ENCODE measurements at places on chromosomes 11 and 22.

- DNase-seq = no peak
Measured at GRCh38 chr11:45993531-45994001, 71.1 kb downstream of the LARGE2 start.

- DNase-seq = no peak
Measured at GRCh38 chr11:41309111-41309522, 150.3 kb downstream of the LRRC4C start.

DNA sequence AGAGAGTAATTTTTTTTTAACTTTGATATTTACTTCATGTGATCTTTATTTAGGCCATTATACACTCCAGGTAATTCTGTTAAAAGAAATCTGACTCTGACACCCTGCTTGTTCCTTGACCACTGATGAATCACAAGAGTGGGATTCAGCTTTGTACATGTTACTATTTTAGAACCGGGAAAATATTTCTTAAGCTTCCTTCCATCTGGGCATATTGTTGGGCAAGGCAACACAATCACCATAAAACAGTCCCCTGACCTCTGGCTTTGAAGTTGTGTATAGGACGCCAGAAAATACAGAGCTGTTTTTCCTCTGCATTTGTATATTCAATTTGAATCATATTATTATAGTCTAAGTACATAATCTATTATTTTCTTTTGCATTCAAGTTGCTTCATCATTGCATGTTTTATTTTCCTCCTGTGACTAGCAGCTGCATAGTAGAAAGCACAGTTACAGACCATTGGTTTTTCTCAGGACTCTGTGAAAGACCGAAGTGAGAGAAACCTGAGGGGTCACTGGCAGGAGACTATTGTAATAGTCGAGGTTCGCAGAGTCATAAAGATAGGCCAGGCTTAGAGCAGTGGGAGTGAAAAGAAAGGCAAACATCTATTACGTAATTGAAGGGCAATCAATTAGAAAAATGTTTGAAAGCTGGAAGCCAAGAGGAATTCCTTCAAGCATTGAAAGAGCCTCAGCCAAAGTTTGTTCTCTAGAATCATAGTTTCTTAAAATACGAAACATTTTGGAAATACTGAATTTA is 51.8 kb upstream of the SLC36A4 start:
- no peak for DNase-seq

DNA sequence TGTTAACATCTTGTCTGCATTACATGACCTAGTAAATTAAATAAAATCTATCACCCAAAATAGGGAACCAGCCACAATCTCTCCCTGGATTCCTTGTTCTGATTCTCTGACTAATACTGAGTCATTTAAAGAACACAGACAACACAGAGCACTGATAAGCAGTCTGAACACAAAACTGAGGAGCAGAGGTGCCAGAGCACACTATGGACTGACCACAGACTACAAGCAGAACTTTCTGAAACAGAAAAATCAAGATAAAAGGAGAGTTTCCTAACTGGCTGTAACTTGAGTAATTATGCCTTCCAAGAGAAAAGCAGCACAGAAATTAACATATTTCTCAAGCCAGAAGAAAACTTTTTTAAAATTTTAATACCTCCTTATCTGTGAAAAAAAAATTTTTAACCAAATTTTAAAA is 128.8 kb downstream of the SGSM3 start:
- no peak for DNase-seq

DNA sequence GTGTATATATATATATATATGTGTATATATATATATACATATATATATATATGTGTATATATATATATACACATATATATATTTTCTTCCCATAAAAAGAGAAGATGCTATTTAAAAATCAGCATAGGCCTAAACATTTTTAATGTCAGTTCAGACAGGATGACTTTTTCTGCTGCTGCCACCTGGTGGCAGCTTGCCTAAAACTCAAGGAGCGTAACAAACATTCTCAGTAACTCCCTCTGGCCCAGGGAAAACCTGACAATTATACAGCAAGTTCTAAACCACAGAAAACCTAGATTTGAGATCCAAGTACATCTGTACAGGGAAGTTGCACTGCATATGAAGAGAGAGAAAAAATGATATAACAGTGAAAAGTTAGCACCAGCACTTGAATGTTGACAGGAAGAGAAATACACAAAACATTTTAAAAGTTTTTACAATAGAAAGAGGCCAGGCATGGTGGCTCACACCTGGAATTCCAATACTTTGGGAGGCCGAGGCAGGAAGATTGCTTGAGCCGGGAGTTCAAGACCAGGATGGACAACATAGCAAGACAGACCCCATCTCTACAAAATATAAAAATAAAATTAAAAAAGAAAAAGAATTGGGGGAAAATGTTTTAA is 16.6 kb downstream of the OR8A1 start:
- peak; percentile 2 for DNase-seq

DNA sequence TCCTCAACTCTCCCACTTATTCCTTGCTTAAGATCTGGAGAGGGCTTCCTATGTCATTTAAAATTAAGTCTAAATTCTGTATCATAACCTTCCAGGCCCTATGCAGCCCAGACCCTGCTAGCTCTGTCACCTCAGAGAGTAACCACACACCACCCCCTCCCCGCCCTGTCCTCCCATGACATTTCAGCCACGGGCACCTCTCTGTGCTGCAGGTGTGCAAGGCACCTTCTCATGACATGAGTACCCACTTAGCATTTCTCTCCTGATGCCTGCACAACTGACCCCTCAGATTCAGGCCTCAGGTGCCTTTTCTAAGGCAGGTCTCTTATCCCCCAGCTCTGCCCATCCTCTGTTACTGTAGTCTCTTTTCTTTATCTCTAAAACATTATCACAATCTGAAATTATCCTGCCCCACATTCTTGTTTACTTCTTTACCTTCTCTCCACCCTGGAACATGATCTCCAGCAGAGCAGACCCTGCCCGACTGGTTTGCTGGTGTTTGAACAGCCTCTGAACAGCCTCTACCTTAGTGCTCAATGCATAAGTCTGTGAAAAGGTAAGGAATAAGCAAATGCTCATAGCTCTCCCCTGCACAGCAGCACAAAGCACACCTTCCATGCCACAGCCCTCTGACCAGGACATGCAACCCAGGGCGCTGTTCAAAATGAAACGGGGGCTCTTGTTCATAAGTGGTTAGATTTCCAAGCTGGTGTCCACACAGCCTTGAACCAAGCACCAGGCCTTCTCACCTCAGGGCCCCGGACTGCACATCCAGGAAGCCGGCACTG is 196.1 kb upstream of the B3GAT1 start:
- DNase-seq = no peak

DNA sequence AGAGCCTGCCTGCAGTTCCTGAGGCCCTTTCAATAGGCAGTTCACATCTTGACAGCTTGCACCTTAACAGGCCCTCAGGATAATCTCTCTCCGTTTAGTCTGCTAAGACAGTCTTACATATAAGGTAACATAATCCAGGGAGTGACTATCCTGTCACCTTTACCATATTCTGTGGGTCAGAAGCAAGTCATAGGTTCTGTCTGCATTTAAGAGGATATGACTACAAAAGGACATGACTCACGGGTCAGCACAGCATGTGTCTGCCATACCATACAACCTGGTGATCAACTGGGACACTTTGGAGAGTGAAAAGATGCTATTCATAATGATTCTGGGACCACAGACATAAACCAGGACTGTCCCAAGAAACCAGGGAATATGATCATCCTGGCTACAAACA is 611.1 kb downstream of the SOX6 start:
- no peak for DNase-seq

- DNase-seq = no peak
Measured at GRCh38 chr11:119993722-119994121, 144.2 kb downstream of the TRIM29 start.

- DNase-seq = no peak
Measured at GRCh38 chr11:62875698-62876478, 4.8 kb upstream of the SLC3A2 start.

- no peak for DNase-seq
Measured at GRCh38 chr22:20107471-20107901, 8.4 kb upstream of the RANBP1 start.

DNA sequence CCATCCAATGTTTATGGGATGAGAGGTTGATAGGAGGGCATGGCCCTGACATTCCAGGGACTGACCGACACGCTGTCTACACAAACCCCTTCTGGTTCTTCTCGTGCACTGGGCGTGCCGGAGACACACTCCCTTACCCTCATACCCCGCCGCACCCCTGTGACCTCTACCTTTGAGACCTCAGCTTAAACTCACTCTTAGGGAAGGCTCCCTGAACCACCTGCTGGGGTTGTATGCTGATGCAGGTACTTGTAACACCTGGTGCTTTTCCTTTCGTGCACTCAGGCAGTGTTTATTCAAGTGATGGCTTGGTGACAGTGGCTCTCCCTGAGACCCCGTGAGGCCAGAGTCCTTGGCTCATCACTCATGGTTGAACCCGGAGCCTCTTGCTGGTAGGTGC is 12.0 kb downstream of the PPARA start:
- no peak for DNase-seq

- DNase-seq = no peak
Measured at GRCh38 chr22:45308391-45308956, 1.3 kb upstream of the FAM118A start.

DNA sequence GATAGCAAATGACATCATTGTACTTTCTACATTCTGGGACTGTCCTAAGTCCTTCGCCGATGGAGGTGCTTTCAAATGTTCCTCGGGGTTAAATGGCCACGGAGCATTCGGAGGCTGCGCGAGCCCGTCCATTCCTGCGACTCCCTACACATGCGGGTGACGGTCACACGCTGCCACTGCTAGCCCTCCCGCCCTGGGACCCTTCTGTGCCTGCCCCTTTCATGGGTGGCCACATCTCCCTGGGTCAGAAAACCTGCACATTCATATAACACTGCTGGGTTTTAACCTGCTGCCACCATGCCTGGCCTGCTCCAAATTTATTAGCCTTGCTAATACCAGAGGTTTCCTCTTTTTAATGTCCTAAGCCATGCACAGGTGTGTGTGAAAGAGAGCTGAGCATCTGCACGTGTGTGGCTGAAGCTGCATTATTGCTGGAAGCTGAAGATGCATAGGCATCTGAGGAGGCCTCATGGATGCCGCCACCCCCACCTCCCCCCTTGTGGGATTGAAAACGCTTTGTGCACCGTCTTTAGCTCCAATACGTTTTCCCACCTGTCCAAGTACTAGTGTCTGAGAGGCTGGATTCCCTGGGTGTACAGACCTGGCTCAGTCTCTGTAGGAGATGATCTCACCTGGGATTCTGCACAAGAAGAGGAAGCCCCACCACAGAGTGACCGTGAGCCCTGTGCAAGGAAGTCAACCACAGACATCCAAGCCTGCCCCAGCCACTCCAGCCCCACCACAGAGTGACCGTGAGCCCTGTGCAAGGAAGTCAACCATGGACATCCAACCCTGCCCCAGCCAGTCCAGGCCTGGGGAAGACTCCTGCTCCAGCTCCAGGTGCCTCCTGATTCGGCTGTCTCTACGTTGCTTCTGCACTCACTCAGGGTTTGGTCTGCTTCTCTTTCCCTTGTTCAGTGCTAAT is 626.4 kb downstream of the BRD1 start:
- DNase-seq = no peak

- DNase-seq = no peak
Measured at GRCh38 chr11:1160231-1161101, 2.7 kb downstream of the MUC5AC start.

GRCh38 chr11:76600124-76600655 is 70.4 kb downstream of the LRRC32 start:
- DNase-seq = no peak

- no peak for DNase-seq
Measured at GRCh38 chr11:114796954-114797721, 118.8 kb downstream of the NXPE2 start.

DNA sequence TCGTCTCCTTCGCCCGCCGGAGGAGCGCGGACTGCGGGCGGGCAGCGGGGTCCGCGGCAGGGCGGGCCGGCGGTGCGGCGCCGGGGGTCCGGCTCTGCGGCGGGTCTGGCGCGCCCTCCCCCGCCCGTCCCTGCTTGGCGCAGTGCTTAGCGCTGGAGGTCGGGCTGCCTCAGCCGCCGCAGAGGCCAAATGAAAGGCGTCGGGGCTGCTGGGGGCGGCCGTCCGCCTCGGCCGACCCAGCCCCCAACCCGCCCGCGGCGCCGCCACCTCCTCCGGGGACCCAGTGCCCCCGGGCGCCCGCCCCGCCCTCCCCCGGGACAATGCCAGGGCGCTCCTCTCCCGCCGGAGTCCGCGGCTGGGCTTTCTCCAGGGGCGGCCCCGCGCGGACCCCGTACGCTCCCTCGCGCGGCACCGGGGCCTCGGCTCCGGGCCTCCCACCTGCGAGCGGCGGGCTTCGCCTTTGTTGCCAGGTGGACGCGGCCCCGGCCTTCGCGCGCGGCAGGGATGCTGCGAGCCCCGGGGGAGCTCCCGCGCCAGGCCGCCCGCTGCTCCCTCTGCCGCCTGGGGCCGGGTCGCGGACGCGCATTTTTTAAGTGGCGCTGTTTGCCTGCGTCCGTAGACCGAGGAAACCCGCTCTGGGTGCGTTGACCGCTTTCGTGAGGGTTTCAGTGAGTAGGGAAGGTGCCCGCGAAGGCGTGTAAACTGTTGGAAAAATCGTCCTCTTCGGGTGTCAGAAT is 583 bp downstream of the APLP2 start:
- peak; percentile 26 for DNase-seq

DNA sequence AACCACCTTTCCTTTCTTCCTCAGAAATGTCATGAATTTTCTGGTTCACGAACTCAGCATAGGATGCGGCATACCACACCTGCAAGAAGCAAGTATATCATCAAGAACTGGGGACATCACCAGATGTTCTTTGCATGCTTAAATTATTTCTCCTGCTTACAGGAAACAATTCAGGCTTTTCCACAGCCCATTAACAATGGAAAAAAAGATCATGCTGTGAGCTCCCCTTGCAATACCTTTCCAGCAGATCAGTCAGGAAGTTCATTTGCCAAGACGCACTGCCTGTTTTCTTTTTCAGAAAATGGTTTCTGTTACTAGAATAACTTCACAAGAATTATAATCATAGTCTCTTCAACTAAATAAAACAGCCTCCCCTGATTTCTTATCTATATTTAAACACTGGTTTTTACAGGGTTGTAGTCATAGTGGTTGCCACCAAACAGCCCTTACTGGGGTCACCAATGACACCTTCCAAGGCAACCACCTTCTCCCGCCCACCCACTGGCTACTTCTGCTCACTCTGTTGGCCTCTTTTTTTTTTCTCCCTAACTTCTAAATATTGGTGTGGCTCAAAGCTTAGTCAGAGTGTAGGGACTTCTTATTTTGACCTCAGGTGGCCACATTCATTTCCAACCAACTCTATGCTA is 42.3 kb upstream of the NFRKB start:
- no peak for DNase-seq

DNA sequence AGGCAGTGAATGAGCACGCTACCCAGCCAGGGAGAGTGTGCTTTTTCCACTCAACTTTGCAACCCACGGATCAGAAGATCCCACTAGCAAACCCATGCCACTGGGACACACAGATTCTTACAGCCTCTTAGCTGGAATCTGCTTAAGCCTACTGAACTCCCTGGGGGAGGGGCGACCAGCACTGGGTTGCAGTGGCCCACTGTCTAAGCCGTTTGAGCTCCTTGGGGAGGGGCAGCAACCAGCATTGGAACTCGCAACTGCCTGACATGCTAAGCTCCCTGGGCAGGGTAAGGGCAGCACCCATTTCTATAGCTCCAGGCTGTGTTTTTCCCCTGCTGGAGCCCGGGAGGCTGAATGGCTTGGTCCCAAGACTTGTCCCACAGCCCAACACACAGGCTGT is 99.6 kb downstream of the FAM168A start:
- DNase-seq = no peak
